ENCODE measurements at places on chromosomes 13 and 19.

GRCh38 chr19:3403489-3404323 lies 37.3 kb downstream of the NFIC start:
- DNase-seq = peak; percentile 37

- no peak for DNase-seq
Measured at GRCh38 chr13:63304497-63304896, 1888.8 kb upstream of the PCDH20 start.

- DNase-seq = no peak
Measured at GRCh38 chr19:33500991-33501390, 20.6 kb downstream of the PEPD start.

GRCh38 chr13:80134346-80134745 lies 206.6 kb downstream of the SPRY2 start:
- no peak for DNase-seq

GRCh38 chr19:1395194-1396018 lies 5.9 kb downstream of the GAMT start:
- no peak for DNase-seq
